ENCODE measurements at places on chromosomes 13 and 19.
A peak's percentile ranks its signal among the peaks of the same experiment; 100 is the strongest.

GRCh38 chr13:31385540-31385939 is 185.8 kb downstream of the B3GLCT start:
- no peak for DNase-seq

GRCh38 chr13:81757348-81757970 is 1416.5 kb upstream of the SPRY2 start:
- no peak for DNase-seq

DNA sequence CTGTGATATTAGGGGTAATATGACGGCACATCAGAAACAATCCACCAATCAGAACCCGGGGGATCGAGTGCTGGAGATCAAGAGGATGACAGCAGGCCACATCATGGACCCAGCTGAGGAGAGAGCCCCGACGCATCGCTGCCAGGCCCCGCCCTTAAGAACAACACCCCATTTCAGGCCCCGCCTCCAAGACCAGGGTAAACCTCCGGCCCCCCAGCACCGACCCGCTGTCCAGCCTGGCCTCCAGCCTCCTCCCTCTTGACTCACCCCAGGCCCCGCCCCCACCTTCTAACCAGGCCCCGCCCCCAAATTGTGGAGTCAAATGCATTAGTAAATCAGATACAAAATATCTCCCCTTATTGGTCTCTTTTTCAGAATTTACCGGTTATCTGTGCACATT is 4.7 kb upstream of the ZNF611 start:
- no peak for DNase-seq

GRCh38 chr13:65943024-65943423 is 1287.1 kb downstream of the PCDH9 start:
- no peak for DNase-seq

- DNase-seq, result no peak
Observed at GRCh38 chr19:6062961-6063575, 47.2 kb downstream of the RFX2 start.

DNA sequence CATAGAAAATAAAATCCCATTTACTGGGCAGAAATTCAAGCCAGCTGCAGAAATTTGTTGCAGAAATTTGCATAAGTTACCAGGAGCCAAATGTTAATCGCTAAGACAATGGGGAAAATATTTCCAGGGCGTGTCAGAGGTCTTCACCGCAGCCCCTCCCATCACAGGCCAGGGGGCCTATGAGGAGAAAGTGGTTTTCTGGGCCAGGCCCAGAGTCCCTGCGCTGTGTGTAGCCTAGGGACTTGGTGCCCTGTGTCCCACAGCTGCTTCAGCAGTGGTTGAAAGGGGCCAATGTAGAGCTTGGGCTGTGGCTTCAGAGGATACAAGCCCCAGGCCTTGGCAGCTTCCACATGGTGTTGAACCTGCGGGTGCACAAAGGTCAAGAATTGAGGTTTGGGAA is 278.9 kb upstream of the PCDH9 start:
- DNase-seq, result no peak

GRCh38 chr13:73961181-73961580 is 173.0 kb downstream of the KLF12 start:
- no peak for DNase-seq

DNA sequence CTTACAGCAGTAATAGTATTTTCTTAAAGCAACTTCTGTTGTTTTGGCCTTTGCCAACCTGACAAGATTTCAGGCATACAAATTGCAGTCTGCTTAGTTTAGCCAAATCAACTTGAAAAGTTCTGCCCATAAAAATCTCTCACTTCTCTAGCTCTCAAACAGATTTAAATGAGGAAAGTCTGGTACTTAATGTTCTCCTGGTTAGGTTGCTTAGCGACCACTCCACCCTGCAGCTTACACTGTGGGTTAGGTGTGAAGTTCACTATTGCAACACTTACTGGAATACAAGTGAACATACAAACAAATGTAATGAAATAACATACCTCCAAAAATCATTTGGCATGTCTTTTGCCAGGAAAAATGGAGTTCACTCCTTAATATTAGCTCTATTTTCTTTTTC is 178.7 kb upstream of the PCDH9 start:
- DNase-seq, result no peak

DNA sequence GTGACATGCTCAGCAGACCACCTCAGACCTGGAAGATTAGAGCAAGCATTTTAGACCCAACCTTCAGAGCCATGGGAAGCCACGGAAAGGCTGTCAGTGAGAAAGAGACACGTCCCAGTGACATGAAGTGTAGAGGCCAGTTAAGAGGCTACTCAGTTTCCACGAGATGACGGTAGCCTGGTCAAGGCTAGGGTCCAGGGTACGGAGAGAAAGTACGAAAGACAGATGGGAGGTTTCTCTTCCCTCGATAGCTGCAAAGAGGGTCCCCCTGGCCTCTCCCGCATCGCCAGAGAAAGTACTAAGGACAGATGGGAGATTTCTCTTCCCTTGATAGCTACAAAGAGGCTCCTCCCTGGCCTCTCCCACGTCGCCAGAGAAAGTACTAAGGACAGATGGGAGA is 8.6 kb downstream of the ZSCAN5A start:
- no peak for DNase-seq

DNA sequence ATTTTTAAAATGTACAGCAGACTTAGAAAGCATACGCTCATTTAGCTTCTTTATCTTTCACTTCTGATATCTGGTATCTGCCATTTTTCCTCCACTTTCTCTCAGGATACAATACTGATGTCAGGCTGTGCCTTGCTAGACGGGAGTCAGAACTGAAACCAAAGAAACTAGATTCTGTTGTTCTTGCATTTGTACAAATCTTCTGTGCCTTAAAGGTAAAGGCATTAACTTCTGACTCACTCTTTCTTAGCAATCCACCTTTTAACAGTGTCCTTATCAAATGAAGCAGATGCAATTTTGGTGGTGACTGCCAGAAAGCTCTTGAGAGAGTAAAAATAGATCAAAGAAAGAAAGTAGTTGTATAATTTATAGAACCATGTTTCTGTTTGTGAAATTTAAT is 370.4 kb downstream of the PCDH20 start:
- no peak for DNase-seq

- peak; percentile 83 for DNase-seq
Observed at GRCh38 chr19:2478278-2478755, 2.4 kb downstream of the GADD45B start.

- DNase-seq, result no peak
Observed at GRCh38 chr19:6044056-6044805, 66.1 kb downstream of the RFX2 start.

DNA sequence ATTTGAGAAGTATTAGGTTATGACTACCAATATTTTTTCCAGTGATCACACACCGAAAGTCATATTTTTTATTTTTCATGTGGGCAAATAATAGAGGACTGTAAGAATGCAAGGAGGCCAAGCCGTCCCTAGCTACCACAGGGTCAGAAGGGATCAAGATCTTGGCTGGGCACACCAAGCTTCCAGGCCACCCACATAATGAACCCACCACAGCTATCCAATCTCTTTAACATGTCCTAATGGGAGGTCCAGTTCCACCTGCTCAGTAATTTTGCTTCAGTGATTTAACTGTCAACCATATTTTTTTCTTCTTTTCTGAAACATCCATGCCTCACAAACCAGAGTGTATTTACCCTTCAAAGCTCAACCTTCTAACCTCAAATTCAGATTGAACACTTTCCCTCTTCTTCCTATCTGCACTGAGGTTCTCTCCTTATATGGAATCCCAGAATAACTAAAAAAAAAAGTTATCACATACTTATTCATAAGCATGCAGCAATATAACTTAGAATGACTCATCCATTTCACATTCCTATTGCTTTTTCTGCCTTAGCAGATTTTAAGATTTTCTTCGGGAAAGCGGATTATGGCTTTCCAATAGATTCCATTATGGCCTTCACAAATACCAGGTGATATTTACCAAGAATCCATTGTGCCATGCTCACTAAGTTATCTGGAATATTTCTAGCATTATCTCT is 12.2 kb downstream of the ARGLU1 start:
- peak; percentile 63 for DNase-seq

DNA sequence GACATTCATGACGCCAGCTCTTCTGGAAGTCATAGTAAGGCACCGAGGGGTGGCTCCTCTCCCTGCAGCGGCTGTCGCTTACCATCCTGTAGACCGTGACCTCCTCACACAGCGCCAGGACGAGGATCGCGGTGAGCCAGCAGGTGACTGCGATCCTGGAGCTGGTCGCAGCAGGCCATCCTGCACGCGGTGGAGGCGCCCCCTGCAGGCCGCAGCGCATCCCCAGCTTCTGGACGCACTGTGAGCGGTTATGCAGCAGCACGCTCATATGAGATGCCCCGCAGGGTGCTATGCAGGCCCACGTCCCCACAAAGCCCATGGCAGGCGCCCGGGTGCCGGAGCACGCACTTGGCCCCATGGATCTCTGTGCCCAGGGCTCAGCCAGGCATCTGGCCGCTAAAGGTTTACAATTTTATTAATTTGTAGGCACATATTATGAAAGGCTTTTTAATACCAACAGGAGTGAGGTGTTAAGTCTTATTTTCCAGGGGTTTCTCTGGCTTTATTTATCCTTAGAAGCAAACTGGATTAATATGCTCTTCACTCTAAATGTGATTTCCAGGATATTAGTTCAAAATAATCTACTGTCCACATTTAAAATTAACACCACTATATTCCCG is 35.6 kb upstream of the PSPC1 start:
- peak; percentile 20 for DNase-seq

GRCh38 chr19:34179066-34179465 is 6.8 kb downstream of the LSM14A start:
- no peak for DNase-seq

DNA sequence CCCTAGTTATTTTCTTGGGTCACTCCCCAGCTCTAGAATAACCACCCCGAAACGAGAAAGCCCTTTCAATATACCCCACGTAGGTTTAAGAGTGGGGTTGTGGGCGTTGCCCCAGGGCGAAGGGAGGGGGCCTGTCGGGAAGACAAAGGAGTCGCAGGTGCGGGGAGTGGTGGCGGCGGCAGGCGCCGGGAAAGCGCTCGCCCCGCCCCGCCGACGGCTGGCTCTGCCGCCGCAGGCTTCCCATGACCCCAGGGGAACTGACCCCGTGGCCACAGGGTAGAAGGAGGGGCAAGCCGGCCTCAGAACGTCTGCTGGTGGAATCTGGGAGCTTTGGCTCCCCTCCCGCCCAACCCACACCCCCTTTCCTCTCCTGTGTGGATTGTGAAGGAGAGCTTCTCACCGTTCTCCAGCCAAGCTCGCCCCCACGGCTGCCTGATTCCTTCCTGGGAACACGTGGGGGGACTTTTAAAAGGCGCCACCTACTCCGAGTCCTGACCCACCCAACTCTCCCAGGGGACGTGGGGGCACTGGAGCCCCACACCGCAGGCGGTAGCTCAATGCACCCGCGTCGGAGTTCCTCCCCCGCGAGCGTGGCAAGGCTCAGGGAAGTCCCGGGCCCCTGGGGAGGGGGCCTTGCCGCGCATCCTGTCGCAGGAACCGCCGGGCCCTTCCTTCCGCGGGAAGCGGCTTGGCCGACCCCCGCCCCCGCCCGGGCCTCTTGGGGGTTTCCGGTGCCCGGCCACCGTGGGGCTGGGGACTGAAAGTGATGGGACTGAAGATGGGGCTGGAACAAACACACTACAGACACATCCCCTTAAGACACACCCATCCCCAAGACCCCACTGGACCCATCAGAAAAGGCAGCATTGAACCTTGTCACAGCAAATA is 5.5 kb downstream of the IER2 start:
- DNase-seq, result peak; percentile 86

- peak; percentile 82 for DNase-seq
Observed at GRCh38 chr19:4759388-4760284, 31.9 kb upstream of the FEM1A start.

GRCh38 chr13:69243366-69243765 is 864.3 kb upstream of the ATXN8OS start:
- DNase-seq, result no peak

DNA sequence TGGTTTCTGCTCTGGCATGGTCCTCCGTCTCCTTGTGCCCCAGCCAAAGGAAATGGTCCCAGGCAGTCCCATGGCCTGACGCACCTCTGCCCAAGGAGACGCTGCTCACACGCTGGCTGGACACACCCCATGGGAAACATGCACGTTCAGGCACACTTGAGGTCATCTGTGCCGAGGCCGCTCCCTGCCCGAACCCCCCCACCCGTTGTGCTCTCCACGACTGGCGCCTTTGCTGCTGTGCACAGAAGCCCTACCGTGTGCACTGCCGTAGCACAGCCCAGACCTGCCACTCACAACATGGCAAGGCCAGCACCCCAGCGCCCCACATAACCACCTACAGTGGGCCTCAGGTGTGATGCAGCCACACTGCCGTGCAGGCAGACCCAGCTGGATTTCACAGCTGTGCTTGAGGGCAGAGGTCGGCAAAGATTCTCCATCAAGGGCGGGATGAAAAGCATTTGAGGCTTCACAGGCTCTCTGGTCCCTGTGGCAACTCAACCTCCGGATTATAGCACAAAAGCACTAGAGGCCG is 65.7 kb downstream of the SPACA7 start:
- DNase-seq, result no peak

DNA sequence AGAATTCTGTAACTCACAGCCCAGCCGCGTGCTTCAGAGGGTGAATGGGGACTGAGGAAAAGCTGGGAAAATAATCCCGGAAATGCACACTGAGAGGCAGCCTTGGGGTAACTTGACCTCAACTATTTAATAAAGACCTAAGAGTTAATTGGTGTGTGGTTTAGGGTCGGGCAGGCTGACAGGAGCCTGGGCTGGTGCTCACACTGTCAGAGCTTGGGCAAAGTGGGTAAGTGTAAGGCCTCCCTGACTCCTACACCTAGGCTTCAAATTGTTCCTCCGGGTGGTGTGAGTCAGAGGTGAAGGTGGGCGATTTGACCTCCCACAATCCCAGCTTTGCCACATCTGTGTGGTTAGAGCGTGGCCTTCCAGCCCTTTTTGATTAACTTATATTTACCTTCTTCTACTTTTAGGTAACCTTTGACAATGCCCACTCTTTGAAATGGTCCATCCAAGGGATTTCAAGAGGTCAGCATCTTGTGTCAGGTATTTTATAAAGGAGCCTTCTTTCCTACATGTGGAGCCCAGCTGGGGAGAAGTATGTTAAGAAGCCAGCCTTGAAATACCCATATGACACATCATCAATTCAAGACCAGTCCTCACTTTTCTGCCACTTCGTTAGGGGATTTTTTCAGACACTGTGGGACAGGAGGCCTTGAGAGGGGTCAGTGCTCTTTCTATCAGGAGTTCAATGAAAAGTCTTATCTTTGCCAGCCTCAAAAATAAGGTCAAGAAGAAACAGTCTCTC is 114.2 kb downstream of the NUFIP1 start:
- DNase-seq, result no peak

GRCh38 chr13:81020010-81020409 is 679.1 kb upstream of the SPRY2 start:
- DNase-seq, result no peak

DNA sequence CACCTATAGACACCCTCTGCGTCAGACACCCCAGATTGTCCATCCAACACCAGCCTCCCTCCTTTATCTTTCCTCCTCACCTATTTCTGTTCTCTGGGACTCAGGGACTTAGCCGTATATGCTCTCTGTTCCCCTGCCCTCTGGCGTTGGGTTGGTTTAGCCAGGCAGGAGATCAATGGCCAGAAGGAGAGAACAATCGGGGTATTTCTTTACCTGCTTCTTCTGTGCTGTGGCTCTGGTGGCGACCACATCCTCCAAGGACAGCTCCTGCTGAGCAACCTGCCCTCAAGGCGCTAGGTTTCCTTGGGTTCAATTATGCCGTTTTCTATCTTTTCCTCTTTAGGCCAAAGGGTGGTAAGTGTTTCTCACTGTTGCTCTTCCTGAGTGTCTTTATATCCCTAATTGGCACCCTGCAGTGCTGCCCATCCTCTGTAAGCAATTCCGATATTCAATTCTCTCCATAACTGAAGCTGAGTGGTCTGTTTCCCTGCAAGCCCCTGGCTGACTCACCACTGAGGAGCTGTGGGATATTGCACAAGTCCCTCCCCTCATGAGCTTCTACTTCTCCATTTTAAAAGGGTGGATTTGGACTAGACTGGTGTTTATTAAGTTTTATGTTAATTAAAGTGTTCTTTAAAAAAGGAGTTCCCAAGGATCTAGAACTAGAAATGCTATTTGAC is 63.7 kb upstream of the TMTC4 start:
- DNase-seq, result no peak
